ENCODE measurements at places on chromosomes 1 and 21.

DNA sequence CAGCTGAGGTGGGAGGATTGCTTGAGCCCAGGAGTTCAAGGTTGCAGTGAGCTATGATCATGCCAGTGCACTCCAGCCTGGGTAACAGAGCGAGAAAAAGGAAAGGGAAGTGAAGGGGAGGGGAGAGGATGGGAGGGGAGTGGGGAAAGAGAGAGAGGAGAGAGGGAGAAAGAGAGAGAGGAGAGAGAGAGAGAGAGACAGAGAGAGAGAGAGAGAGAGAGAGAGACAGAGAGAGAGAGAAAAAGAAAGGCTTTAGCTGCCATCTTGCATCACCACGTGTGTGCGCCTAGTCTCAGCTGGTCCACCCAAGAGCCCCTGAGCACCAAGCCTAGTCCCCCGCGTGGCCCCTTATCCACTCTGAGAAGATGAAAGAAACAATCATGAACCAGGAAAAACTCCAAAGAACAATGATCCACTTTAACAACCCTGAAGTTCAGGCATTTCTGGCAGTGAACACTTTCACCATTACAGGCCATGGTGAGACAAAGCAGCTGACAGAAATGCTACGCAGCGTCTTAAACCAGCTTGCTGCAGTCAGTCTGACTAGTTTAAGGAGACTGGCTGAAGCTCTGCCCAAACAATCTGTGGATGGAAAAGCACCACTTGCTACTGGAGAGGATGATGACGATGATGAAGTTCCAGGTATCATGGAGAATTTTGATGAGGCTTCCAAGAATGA is 115.5 kb upstream of the CDC42BPA start:
- DNase-seq = no peak

DNA sequence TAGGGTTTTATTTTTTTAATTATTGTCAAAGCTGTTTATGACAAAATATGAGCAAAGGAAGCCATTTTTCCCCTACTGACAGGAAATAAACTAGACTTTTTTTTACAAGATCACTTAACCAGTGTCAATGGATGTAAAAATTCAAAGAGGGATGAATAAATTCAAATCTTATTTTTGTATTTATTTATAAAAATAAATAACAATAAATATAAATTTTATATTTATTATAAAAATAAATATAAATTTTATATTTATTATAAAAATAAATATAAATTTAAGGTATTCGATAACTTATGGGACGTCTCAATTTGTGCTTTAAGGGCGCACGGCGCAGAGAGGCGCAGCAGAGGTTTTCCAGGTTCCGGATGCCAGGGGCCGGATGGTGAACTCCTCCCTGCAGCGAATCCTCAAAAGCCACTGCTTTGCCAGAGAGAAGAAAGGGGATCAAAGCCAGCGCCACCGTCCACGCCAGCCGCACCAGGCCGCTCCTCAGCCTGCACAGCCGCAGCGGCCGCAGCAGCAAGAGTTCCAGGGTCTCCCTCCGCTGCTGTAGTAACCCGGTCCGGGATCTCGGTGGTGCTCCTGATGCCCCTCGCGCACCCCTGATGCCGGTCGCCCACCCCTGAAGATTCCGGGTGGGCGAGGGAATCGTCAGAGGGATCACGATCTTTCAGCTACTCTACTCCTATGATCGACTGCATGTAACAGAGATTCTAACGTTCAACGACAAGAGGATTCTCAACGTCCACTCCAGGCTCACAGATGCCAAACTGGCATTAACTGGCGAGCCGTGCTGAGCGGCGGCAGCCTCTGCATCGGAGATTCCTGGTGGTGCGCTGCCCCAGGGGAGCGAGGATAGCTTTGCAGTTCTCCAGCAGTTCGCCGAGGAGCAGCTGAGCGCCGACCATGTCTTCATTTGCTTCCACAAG is 28.5 kb upstream of the RLF start:
- DNase-seq = no peak

GRCh38 chr1:161913482-161914140 is 110.1 kb downstream of the OLFML2B start:
- DNase-seq = peak; percentile 44

DNA sequence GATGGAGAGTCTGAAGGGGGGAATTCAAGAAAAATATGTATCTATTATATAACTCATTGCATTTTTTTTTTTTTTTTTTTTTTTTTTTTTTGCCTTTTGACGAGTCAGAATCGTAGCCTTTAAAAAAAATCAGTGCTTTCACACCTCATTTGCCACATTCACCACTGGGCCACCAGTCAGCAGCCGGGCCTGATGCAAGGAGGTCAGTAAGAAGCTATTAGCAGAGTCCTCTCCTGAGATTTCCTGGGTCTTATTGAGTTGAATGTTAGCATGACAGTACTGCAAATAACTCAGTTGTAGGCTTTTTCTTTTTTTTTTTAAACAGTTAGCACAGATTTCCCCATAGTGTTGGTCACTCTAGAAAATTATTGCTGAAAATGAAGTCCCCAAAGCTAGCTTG is 139.8 kb downstream of the SPATA17 start:
- DNase-seq = no peak

DNA sequence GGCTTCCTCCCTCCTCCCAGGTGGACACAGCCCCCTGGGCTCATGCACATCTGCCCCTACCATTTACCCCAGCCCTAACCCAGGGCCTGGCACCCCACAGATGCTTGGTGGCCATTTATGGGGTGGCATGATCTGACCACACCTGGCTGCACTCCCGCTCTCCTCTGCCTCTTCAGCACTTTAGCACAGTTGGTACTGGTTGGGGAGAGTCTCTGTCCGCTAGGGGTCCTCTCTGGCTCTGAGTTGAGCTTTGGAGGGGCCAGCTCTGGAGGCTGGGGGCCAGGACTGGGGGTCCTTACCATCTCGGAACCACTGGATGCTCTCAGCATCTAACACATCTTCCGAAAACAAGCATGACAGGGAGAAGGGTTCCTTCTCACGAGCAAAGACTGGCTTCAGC is 17.4 kb downstream of the MYOM3 start:
- DNase-seq = no peak

DNA sequence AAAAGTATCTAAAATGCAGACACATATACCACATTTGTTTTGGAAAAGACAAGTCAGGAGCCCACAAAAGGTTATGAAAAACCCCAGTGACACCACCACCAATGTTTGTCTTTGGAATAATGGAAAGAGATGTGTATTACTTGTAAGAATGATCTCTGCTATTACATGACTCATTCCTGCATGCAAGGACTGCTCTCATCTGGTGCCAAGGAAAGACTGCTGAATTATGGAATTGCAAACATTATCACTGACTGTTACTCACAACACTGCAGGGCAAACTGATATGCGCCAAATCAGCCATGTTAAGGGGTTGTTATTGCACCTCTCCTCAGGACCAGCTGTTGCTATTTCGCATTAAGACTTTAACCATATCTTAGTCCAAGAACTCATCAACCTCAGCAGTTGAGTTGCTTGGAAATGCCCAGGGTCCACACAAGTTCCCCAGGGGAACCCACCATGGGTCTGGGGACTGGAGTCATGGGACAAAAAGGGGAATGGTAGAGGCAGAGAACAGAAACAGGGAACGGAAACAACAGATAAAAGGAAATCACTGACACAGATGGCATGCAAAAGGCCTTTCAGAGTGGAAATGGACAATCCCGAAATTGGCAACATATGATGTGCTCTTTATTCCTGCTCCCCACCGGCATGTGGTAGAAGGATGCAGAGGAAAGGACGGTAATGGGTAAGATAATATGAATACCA is 34.4 kb downstream of the CAPZB start:
- DNase-seq = peak; percentile 85

DNA sequence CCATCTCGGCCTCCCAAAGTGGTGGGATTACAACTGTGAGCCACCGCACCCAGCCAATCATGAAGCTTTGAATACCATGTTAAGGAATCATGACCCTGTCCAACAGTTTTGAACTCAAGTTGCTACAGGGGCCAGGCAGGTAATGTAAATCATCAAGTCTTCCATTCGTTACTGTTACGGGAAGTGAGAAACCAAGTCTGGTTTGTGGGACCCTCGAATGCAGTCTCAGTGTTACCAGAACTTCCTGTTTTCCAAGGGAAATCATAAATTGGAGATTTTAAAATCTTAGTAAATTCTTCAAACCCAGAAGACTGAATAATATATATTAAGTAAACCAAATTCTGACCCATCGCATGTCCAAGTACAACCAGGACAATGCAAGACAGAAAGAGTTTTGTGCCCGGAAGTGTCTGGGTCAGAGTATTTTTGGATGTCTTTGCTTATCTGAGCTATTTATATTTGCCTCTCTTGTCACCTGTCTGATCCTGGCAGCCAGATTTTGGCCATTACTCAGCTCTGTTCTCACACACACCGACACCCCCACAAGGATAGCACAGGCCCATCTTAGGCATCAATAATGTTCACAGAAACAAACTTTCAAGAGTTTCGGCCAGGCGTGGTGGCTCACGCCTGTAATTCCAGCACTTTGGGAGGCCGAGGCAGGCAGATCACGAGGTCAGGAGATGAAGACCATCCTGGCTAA is 8.8 kb downstream of the ATP5IF1 start:
- DNase-seq = no peak

GRCh38 chr1:98704474-98704873 is 43.0 kb downstream of the SNX7 start:
- no peak for DNase-seq

- DNase-seq = no peak
These were observed 7.1 kb upstream of the GADD45A start for GRCh38 chr1:67677930-67678329.

DNA sequence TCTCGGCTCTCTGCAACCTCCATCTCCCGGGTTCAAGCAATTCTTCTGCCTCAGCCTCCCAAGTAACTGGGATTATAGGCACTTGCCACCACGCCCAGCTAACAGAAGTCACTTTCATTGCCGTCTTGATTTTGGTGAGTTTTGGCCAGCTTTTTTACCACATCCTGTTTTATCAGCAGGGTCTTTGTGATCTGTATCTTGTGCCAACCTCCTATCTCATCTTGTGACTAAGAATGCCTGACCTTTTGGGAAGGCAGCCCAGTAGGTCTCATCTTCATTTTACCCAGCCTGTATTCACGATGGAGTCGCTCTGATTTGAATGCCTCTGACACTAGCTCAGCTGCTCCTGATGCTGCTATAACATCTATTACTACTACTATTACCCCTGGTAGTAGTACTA is 46.8 kb upstream of the BARHL2 start:
- DNase-seq = no peak

- DNase-seq = no peak
These were observed 76.7 kb downstream of the SSBP3 start for GRCh38 chr1:54329312-54330003.

GRCh38 chr1:23217421-23218115 is at the start of gene HTR1D:
TSS of gene HTR1D (minus strand) at chr1:23217502. CDS start at chr1:23194219, 23,283 bp downstream.
- DNase-seq = no peak

Measured in AG04449 (cell line).